ENCODE measurements at places on chromosomes 4 and X. TPM values are rescaled to one million over a fixed set of nuclear protein-coding genes. Genes with fewer than 3 reads are reported as not detected.

Gene ITIH6
- total RNA-seq, result not detected

Gene P2RY4
- total RNA-seq, result 0.14 TPM

Gene SLC6A14
- not detected for total RNA-seq

Gene PCDH18
- total RNA-seq, result 33.5 TPM

Gene DGKK
- not detected for total RNA-seq

Gene SORCS2
- 0.22 TPM for total RNA-seq

Gene CLIC2
- 0.22 TPM for total RNA-seq

Gene PDZD4
- total RNA-seq, result not detected

Gene SUPT20HL2
- total RNA-seq, result 0.43 TPM

Gene PDCL2
- not detected for total RNA-seq

Gene ZIC3
- not detected for total RNA-seq

Gene KANTR
- 12.3 TPM for total RNA-seq

Gene RASL11B
- total RNA-seq, result not detected

Gene PASD1
- not detected for total RNA-seq

Gene IL3RA
- not detected for total RNA-seq

Gene ADH1B
- not detected for total RNA-seq

Gene F11
- not detected for total RNA-seq

Gene HMX1
- total RNA-seq, result not detected

Gene TMEM156
- total RNA-seq, result 3.7 TPM

Gene SRD5A3
- total RNA-seq, result 7.0 TPM

Gene CCDC110
- total RNA-seq, result 0.29 TPM

Data from placental pericyte (primary cell).